ENCODE measurements at places on chromosomes 12 and 14.

- no peak for DNase-seq
Measured at GRCh38 chr14:23093526-23093925, 1.4 kb downstream of the ACIN1 start.

GRCh38 chr12:86721713-86722397, 465.7 kb upstream of the MGAT4C start:
- no peak for DNase-seq

- DNase-seq: no peak
Measured at GRCh38 chr14:94196057-94196456, 21.9 kb downstream of the PPP4R4 start.

- no peak for DNase-seq
Measured at GRCh38 chr12:115864396-115864795, 413.1 kb downstream of the MED13L start.

DNA sequence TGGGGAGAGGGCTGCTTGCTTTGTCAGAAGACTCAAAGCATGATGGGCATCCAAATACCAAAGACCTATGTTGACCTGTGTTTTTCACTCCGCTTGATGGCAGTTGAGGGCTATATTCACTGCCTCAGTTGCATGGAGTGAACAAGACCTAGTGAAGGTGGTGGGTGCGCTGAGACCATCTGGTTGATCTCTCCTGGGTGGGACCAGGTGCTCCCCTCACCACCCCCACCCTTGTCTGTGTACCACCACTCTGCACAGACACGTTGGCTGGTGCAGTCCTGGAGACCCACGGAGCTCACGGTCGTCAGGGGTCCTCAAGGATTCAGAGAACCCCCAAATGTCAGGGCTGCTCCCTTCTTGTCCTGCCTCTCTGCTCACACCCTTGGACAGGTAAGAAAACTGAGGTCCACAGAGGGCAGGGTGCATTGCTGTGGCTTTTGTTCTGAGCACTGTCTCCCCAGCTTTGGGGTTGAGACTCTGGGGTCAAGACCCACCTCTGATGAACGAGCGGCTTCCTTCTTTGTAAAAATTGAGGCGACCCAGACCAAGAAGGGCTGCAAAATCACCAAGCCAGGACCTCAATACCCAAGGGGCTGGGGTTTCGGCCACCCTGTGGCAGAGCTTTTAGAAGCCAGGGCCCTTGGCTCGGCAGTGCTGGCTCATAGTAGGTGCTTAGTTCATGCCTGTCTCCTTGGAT, 166.3 kb upstream of the RTL1 start:
- no peak for DNase-seq

DNA sequence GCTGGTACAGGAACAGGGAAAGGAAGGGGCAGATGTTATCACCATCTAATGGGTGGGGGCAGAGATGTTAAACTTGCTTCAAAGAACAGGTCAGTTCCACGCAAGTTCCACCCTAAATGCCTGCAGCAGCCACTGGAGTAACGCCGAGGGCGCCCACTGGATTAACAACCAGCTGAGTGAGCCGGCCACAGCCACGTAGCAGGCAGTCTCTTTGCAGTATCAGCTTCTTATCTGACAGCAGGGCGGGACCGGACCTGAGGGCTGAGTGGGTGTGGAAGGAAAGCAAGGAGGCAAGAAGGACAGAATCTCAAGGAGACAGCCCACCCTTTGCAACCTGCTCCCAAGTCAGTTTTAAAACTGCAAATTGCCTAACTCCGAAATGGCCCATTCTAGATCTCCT, 38.4 kb upstream of the FOXN3 start:
- no peak for DNase-seq

Data from HT1080 (cell line).